ENCODE measurements at places on chromosomes 4 and X.
A peak's percentile ranks its signal among the peaks of the same experiment; 100 is the strongest.

DNA sequence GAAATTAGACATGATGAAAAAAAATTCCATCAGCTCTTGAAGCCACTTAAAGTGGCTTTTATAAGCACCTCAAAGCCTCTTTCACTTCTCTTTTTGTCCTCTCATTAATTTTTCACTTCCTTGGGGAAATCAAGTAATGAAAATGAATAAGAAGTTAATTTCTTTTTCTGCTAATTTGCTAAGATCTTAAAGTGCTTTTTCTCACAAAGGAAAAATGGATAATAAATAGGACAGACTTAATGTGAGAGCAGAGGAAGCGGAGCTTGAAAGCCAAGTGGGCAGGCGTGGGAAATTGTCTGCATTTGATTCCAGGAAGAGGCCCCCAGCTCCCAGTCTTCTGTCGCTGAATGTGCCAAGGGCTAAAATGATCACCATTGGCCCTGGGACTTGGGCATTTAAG lies 28.6 kb downstream of the CDS1 start:
- no peak for DNase-seq

- DNase-seq, result no peak
These were observed 78.4 kb downstream of the JAKMIP1 start for GRCh38 chr4:6121941-6122340.

DNA sequence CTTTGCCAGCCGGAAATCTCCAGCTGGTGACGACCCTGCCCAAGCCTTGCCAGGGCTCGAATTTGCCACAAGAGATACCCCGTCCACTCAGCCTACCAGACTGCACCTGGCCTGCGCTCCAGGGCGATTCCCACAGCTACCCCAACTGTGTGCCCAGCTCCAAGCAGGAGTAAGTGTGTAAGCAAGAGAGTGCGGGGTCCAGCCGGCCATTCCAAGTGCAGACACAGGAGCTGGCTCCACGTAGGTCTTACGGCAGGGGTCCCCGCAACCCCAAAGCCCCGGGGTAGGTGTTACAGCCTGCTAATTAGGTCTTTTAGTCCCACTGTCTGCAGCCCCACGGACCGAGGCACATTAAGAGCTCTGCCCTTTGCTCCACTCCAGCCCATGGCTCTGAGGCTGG lies 1305.2 kb downstream of the ARAP2 start:
- DNase-seq, result no peak

GRCh38 chrX:15107367-15107988 lies 162.4 kb downstream of the ASB9 start:
- no peak for DNase-seq

GRCh38 chr4:144645102-144645630 lies 790 bp upstream of the HHIP start:
- DNase-seq, result no peak

GRCh38 chr4:78735697-78736096 lies 40.5 kb upstream of the BMP2K start:
- no peak for DNase-seq

GRCh38 chr4:145830699-145831098 lies 107.9 kb downstream of the ZNF827 start:
- peak; percentile 70 for DNase-seq

DNA sequence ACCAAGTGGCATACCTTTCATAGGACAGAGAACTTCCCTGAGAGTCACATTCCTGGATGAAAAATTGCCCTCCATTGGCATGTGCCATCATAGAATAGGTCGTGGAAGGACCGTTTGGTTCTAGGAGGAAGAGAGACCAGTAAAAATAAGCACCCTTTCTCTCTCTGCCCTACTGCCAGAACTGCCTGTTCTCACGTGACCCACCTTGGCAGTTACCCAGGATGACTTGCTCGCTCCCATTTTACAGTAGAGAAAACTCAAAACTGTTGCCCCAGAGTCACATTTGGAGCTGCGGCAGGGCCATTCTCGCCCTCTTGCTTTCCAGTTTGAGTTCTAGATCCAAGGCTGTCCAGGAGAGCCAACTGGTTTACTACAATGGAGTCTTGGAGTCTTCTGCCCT lies 1.1 kb upstream of the NLGN3 start:
- no peak for DNase-seq

- no peak for DNase-seq
These were observed 132.7 kb downstream of the BTC start for GRCh38 chr4:74661427-74662201.

DNA sequence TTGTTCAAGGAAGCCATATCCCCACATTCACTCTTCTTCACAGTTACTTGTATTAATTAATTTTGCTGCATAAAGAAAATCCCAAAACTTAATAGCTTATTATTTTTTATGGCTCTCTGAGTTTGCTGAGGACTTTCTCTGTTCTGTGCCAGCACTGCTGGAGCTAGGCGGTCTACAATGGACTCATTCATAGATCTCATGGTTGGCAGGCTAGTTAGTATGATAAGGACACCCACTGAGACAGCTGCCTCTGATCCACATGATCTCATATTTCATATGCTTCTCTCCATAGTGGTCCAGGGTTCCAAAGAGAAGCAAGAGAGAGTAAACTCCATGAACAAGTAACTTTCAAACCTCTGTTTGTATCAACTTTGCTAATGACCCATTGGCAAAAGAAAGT lies 170.2 kb downstream of the ADGRA3 start:
- no peak for DNase-seq

GRCh38 chrX:6667048-6667768 lies 132.3 kb upstream of the VCX3A start:
- peak; percentile 55 for DNase-seq

- DNase-seq, result no peak
These were observed 59.5 kb downstream of the RXFP1 start for GRCh38 chr4:158581161-158581560.

DNA sequence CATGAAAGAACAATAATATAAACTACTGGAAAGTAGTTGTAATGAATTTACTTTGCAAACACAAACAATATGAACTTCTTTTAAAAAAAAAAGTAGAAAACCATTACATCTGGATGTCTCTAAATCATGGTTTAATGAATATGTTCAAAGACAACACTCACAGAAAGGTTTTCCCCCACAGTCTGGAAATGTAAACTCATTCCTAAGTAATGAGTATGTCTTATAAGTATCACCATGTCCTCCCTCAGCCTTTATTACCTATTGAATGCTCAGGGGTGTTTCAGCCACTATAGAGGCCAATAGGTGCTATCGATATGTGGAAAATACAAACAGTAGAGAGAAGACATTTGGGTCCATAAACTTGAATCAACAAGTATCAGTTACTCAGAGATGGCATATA lies 186.7 kb downstream of the PALLD start:
- no peak for DNase-seq

GRCh38 chr4:82230306-82230705 lies 143.5 kb downstream of the HNRNPD start:
- no peak for DNase-seq

GRCh38 chr4:165299399-165300060 lies 27.9 kb upstream of the MSMO1 start:
- no peak for DNase-seq

DNA sequence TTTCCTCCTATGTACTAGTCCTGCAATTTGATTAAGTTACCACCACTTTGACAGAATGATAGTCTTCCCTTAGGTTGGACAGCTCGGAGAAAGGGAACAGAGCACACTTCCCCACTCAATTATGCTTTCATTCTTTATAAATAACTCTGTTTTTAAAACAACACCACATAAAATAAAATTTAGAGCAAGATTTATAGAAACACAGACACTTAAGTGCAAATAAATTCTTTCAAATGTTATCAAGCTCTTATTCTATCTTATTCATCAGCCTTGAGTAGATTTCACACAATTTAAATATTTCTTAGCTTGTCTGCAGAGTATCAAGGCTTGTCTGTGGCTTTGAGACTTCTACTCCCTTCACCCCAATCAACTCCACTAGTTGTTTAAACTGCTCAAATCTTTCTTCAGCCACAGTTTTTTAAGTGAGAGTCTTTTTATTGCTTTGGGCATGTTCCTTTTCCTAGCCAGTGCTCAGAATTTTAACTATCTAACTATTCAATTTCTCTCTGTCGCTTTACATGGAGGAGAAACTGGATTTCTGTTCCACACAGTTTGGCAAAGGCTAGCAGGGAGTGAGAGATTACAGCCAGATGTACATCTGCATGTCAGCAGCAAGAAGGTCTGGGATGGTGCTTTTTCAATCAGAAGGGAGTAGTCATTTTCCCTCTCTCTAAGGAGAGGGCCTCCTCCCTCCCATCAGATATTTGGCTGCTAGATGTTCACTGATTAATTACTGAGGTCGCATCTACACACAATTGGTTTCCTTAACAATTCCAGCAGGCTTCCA lies 53.1 kb upstream of the PLAC1 start:
- no peak for DNase-seq

DNA sequence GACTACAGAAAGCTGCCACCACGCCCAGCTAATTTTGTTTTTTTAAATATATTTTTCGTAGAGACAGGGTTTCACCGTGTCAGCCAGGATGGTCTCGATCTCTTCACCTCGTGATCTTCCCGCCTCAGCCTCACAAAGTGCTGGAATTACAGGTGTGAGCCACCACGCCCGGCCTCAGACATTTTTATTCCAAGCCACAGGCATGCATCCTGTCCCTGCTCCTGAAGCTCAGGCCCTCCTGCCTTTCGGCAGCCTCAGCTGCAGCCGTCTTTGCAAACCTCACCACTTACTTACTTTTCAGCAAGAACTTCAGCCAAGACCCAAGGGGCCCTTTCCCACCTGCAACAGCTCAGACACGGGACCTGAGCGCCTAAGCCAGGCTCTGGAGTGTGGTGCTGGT lies 26.0 kb downstream of the FAM53A start:
- no peak for DNase-seq

DNA sequence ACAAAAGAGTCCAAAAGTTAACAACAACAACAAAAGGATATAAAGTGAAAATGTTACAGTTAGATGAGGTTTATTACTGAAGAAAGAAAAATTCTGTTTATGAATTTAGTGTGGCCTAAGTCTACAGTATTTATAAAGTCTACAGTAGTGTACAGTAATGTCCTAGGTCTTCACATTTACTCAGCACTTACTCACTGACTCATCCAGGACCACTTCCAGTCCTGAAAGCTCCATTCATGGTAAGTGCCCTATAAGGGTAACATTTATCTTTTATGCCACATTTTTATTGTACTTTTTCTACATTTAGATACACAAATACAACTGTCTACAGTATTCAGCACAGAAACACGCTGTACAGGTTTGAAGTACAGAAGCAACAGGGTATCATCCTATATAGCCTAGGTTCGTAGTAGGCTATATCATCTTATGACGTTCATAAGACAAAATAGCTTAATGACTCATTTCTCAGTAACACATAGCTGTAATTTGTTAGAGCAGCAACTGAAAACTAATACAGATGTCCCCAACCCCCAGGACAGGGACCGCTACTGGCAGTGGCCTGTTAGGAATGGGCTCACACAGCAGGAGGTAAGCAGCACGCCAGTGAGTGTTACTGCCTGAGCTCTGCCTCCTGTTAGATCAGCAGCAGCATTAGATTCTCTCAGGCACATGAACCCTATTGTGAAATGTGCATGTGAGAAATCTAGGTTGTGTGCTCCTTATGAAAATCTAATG lies 61.3 kb downstream of the CENPC start:
- no peak for DNase-seq

- DNase-seq, result no peak
These were observed 5.6 kb downstream of the PDE5A start for GRCh38 chr4:119623025-119623424.

DNA sequence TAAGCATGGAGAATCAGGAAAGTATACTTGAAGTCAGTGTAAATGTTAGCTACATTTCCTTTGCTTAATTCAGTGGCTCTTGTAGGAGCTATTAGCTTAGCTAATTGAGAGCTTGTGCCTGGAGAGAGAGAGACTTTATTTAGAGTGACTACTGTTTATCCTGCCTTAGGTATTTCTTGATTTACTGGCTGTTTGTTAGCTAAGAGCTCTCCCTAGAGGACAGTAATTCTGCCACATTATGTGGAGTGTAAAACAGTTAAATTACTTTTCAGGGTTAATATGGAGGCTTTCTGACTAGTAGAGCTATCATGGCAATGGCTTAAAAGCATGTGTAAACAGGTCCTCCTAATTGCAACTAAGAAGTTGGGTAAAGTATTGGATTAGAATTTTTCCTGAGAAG lies 306.5 kb upstream of the TECRL start:
- no peak for DNase-seq

GRCh38 chr4:153223930-153224329 lies 19.7 kb downstream of the TRIM2 start:
- no peak for DNase-seq

- peak; percentile 47 for DNase-seq
These were observed 17.7 kb downstream of the IQSEC2 start for GRCh38 chrX:53263597-53264094.

- DNase-seq, result peak; percentile 62
These were observed 9.9 kb upstream of the GK start for GRCh38 chrX:30643313-30643821.

- DNase-seq, result peak; percentile 99
These were observed 34.2 kb downstream of the WDR13 start for GRCh38 chrX:48631376-48632090.

- DNase-seq, result no peak
These were observed 1.2 kb downstream of the CD38 start for GRCh38 chr4:15779306-15779705.

GRCh38 chr4:188092824-188093223 lies 16.6 kb downstream of the TRIML2 start:
- no peak for DNase-seq

DNA sequence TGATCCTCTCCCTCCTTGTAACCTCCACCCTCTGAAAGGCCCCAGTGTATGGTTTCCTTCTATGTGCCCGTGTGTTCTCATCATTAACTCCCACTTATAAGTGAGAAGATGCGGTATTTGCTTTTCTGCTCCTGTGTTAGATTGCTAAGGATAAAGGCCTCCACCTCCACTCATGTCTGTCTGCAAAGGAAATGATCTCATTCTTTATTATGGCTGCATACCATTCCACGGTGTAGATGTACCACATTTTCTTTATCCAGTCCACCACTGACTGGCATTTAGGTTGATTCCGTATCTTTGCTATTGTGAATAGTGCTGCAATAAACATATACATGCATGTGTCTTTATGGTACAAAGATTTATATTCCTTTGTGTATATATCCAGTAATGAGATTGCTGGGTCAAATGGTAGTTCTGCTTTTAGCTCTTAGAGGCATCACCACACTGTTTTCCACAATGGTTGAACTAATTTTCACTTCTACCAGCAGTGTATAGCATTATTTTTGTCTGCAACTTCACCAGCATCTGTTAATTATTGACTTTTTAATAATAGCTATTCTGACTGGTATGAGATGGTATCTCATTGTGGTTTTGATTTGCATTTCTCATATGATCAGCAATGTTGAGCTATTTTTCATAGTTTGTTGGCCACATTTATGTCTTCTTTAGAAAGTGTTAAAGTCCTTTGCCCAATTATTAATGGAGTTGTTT lies 1030.9 kb downstream of the FSTL5 start:
- DNase-seq, result no peak

GRCh38 chr4:185955826-185956543 lies 113.0 kb upstream of the TLR3 start:
- no peak for DNase-seq
